AG04449 (cell line): ENCODE measurements at places on chromosomes 6 and 20.

DNA sequence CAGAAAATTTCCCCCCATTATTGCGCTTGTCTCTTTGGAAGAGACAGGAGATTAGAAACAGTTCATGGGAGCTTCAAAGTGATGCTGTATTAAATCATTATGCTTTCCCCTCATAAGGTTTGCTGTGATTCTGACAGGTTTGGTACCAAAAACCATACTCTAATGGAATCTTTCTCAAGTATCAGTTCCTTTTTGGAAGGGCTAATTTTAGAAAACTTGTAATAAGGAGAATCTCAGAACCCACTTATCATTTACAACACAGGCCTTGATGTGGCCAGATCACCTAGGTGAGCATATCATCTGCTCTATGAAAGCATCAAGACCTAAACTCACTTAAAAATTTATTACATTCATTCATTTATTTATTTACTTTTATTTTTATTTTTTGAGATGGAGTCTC lies 51.2 kb downstream of the TP53INP2 start:
- DNase-seq, result no peak

- no peak for DNase-seq
Measured at GRCh38 chr20:56195946-56196345, 52.6 kb upstream of the MC3R start.

DNA sequence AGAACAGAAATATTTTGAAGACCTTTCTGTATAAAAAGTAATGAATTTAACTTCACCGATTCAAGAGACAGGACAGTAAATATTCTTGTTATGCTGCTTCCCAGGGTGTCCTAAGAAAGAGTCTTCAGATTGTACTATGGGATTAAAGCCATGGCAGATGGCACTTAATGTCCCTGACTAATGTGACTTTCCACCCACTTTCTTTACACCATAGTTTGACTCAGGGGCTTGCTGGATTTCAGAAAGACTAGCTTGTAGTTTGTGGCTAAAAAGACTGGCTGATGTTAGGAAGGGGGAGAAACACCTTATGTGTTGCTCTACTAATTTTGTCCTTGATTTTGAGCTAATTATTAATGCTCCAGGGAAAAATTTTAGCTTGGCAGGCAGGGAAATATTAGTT lies 75.9 kb downstream of the UTRN start:
- no peak for DNase-seq

DNA sequence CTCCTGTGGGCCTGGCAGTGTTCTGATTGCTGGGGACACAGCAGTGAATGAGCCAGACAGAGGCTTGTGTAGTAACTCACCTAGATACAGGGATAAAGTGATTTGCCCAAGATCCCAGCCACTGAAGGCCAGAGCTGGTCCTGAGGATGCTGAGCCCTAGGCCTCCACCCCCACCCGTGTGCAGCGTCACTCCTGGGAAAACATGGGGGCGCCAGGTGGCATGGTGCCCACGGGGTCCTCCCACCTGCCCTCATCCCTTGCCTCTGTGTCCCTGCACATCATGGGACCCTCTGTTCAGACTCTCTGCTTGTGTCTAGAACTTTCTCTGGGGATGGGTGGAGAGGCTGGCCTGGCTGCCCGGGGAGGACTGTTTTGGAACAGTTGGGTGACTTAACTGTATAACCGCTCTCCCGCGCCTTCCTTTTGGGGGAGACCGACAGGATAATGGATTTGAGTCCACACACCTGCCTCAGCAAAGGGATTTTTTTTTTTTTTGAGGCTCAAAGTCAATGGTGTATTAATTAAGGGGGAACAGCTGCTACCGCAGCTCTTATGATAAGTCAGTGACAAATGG lies 19.6 kb downstream of the LEMD2 start:
- DNase-seq, result no peak

DNA sequence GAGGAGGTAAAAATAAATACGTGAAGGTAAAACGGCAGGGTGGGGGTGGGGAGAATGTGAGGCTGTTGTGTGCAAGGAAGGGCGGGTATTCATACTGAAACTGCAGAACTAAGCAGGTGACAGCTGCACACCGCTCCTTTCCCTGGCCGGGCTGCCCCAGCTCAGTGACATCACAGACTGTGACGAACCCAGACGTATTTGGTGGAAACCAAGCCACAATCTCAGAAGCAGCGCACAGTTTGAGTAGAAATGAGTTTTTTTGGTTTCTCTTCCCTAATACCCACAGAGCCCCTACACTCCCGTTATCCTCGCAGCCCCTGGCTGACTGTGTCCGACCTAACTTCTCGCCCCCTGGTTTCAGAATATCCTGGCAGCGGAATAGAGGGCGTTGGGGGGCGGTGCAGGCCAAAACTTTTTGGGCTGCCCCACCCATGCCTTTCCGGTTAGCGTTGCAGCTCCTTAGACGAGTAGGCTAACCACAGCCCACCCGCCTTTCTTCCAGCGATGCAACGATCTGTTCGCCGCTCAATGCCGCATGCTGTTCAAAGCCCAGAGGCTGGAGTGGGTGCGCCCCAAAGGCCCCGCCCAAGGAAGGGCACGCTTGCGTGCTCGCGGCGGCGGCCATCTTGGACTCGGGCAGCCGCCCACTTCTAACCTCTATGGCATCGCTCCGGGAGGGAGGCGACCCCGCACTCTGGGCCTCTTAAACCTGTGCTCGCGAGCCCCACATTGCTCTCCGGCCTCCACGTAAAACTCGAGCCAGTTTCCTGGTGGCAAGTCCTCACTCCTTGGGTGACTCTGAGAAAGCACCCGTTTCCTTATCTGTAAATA lies 9.1 kb downstream of the BAK1 start:
- DNase-seq, result no peak

GRCh38 chr20:46130534-46130933 lies 12.4 kb downstream of the CD40 start:
- no peak for DNase-seq

DNA sequence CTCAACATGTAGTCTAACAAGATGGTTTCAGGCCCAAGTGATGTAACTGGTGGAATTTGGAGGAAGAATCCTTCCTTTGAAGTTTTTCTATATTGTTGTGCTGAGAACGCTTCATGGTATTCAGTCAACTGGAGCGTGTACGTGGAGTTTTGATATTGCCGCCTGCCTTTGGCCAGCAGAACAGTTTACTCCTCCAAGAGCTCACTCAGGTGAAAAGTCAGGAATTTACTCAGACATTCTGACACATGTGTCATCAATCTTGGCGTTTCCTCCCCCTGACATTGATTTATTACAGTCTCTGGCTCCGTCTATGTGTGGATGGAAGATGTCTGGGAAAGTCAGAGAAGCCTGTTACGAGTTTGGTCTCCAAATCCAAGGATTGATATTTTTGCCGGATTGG lies 19.0 kb upstream of the TGM2 start:
- DNase-seq, result no peak

DNA sequence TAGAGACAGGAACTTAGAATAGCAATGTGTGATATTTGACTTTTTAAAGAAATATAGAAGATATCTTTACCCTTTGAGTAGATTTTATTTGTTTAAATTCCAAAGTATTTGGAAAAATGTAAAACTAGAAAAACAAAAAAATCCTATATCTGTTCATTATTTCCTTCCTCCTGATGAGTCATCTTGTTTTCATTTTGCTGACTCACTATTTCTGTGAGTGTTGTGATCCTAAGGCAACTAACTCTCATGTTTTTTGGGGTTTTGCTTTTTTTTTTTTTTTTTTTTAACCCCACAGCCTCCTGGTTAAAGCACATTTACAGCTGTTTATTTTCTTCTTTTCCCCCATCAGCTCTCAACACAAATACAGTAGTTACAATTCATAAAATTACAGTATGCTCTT lies 37.8 kb upstream of the THEMIS start:
- DNase-seq, result no peak

DNA sequence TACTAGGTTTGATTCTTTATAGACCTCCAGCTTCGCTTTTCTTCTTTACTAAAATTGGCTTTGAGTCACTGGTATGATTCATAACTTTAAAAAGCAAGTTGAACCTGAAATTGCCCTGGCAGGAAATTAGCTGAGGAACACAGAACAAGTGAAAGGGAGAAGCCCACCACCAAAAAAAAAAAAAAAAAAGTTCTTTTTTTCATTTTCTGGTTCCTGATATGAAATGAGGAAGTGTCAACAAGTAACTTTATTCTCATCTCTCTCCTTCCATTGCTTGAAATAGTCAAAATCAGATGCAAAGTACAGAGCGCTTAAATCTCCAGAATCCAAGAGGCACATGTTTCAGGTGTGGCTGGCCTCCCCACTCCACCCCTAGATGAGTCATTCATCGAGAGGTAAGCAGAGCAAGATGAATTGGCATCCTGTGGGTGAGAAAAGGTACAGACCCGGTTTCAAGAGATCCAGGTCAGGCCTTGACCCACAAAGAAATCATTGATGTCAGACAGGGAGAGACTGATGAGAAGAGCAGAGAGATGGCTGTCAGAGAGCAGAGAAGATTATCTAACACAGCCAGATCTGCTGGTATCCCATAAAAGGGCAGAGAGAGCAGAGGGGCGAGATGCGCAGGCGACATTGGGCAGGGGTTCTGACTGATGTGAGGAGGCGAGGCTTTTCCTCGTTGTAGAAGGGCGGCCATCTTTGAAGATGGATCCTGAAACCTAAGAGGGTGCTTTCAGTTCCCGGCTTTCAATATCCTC lies 54.8 kb upstream of the MBOAT1 start:
- DNase-seq, result no peak

GRCh38 chr6:135196739-135197510 lies 15.8 kb downstream of the MYB start:
- no peak for DNase-seq

GRCh38 chr20:33551778-33552177 lies 61.9 kb downstream of the CBFA2T2 start:
- DNase-seq, result no peak

DNA sequence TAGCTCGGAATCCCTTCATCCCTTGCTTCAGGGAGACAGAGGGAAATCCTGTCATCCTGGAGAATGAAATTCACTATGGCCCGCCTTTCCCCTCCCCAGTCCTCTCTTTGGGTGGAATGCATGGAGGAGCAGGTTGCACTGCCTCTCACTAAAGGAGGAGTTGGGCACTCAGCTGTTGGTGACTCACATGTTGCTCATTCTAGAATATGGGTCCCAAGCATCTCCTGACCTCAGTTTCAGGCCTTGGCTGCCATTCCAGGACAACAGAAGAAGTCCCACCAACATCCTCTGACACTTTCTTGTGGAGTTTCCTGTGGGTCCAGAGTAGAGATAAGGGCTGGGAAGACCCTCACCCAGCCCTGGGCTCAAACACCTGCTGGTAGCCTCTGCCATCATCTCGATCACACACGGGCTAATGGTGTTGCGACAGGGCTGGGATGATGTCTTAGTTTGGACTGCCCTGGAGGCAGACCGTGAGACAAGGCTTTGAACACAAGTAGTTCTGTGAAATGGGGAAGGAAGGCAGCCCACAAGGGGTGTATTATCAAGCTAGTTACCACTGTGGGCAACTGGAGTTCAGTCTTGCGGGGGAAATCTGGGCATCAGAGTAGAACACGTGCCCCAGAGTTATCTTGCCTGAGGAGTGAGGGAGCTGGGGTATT lies 52.4 kb upstream of the RNF24 start:
- no peak for DNase-seq

DNA sequence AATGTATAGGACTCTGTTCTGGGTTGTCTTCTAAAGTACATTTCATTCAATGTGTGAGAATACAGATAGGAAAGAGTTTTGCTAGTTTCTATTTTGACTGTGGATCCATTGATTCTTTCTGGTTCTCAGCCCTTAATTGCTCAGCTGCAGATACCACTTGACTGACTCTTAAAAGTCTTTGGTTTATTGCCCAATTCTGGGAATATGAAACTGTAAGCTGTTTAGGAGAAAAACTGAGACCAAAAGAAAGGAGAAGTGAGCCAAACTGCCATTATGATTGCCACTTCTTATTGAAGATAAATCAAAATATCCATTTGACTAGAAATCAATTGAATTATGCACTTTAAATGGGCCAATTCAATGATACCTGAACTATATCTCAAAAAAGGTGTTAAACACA lies 211.4 kb downstream of the ESR1 start:
- DNase-seq, result no peak

DNA sequence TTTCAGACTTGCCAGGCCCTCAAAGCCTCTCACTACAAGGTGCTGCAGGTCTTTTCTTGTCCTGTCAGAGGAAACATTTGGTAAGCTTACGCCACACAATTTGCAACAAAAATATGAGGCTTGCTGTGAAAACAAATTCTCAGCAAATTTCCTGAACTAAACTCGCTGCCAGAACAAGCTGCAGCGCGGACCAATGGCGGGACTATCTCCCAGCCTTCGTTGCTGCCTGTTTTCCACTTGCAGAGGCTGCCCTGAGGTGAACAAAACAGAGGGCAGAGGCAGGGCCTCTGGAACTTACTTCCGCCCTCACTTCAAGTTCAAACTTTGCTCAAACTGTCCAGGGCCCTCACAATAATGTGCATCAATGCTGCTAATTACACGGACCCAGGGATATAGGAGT lies 12.4 kb downstream of the UQCC2 start:
- DNase-seq, result no peak
